ENCODE measurements at places on chromosomes 3 and 15.

DNA sequence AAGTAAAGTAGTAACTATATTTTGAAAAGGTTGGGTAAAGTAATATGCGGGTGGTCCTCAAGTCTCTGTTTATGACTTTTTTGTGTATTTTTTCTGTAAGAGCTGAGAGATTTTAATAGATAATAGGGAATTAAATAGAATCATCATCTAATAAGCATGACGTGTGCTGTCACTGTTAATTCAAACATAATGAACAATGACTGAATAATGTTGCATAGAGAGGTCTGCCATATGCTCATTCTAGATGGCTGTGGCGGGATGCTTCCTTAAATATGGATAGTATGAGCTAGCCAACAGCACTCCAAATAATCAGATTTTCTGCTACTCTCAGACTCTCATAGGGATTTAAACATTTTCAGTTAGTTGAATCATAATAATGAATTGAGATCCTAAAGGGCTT lies 302.8 kb upstream of the RBMS3 start:
- DNase-seq, result no peak

DNA sequence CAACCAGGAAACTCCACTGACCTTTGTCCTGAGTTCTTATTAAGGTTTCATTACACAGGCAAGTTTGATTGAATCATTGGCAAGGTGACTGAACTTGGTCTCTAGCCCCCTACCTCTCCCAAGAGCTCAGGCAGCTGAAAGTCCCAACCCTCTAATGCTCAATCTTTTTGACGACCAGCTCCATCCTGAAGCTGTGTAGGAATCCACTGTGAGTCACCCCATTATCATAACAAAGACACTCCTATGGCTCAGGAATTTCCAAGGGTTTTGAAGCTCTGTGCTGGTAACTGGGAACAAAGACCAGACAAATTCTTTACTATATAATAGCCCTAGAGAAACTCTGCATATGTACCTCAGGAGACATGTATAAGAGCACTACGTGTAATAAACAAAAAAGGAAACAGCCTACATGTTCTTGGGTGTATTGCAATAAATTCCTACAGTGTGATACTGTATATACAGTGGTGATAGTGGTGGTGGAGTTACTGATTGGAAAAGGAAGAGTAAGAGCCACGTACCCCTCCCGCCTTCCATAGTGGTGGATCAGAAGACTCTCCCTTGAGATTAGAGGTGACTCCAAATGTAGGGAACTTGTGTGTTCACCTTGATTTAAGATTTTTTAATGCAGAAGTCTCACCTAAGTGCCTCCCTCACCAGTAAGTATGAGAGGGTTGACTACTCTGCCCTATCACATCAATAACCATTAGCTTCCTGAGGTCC lies 116.6 kb downstream of the ST8SIA2 start:
- DNase-seq, result no peak

DNA sequence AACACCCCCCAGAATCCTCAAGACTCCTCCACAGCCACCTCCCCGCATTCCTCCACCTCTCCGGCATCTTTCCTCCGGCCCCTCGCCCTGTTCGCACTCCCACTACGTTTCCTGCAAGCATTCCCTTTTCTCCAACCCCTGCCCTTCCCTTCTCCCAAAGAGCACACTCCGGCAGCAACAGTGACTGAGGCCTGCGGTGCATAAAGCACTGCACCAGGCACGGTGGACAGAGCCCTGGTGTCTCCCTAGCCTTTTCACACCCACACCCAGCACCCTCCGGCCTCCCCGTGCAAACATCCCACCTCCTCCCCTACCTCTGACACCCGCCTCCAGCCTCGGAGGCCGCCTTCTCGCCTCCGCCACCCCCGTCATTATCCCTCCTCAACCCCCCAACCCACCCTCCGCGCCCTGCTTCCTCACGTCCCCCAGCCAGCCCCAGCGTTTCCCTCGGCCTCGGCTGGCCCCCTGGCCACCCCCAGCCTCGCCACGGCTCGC lies 577 bp downstream of the ZNF148 start:
- DNase-seq, result peak; percentile 20

DNA sequence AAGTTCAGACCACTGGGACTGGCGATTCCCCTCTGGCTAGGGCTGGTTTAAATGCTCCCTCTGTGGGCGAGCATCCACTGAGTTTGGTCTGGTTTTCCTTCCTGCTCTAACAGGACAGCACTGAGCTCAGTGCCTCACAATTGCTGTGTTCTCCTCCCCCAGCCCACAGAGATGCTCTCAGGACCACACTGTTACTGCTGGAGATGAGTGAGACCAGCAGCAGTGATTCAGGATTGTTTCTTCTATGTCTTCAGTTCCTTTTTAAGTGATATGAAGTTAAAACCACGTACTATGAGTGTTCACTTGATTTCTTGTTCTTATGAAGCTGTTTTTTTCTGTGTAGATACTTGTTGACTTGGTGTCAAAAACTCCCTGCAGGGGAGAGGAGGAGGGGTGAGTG lies 180.4 kb upstream of the COL8A1 start:
- DNase-seq, result no peak

- DNase-seq, result no peak
Observed at GRCh38 chr3:72255191-72255590, 470.2 kb upstream of the PROK2 start.

DNA sequence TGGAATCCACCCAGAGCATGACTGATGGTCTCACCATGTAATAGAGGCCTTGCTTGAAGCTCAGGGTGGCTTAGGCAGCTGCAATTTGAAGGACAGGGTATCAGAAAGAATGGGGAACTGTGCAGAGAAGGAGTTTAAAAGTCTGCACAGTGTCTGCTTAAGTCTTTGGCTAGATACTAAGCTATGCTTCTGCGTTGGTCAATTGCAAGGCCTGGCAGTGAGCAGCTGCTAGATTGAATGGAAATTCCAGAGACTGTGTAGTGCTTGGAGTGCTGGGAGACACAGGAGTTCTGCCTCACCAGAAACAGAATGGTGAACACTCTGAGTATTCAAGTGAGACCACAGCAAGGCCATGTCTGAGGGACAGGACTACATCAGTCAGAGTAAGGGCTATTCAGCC lies 17.3 kb upstream of the ATP10A start:
- DNase-seq, result no peak

- DNase-seq, result no peak
Observed at GRCh38 chr3:14320219-14320618, 82.2 kb upstream of the SLC6A6 start.

DNA sequence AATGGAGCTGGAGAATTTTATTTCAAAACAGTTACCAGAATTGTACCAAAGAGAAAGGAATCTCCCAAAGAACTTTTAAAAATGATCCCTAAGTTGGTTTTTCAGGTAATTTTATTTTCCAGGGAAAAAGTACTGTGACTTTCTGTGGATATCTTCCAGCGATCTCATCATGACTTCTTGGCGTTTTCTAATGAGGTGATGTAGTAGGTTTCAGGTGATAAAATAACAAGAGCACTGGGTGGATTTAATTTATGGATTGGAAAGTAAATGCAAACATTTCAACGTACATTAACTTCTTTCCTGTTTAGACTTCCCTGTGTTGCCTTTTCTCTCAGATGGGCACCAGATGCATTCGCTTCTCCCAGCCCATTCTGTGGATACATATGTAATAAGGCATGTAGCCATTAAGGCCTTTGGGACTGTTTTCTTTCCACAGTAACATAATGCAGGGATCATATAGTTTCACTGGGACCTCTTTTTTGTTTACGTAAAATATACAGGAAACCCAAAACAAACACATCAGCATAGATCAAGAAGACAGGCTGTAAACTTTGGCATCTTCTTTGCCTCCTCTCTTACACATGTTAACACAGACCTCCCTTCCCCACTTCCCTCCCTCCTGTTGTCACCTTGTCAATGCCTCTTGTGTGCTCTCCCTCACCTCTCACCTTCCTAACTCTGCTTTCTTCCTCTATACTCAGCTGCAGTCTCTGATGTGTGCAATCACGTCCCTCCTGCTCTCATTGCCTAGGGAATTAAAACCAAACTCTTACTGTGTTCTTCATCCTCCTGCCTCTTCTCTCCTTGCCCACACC lies 13.0 kb downstream of the PHLDB2 start:
- DNase-seq, result no peak

DNA sequence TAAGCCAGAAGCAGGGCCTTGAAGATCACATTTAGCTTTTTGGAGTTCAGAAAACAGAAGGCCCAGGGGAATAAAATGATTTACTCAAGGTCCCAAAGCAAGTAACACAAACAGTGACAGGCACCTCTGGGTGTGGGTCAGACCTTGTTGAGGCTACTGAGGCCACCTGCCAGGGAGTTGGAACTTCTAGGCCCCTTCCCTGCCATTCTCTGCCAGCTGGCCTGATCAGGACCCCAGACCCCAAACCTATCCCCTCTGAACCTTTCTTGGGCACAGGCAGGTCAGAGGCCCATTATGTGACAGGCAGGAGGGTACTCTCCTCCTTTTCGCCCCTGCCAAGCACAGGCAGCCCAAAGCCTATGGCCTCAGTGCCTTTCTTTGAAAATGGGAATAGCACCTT lies 49.4 kb upstream of the ATP2B2 start:
- DNase-seq, result no peak

DNA sequence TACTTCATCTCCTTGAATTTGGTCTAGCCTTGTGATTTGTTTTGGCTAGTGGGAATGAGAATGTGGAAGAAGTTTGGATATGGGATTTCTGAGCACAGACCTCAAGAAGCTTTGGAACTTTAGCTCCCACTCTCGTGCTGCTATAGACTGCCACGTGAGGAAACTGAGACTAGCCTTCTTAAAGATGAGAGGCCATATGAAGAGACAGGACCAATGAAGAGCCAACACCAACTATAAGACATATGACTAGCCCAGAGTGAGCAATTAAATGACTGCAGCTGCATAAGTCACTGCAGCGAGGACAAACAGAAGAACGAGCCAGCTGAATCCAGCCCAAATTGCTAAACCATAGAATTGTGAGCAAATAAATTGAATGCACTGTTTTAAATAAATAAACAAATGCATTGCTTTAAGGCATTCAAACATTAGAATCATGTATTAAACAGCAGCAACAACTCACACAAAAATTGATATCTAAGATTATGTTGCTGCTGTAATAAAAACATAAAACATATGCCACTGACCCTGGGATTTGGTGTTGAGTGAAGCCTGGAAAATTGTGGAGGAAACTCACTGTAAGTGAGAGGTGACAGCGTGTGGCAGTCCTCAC lies 15.7 kb upstream of the CNTN4 start:
- DNase-seq, result no peak

- DNase-seq, result no peak
Observed at GRCh38 chr3:14289590-14290461, 111.2 kb downstream of the LSM3 start.

DNA sequence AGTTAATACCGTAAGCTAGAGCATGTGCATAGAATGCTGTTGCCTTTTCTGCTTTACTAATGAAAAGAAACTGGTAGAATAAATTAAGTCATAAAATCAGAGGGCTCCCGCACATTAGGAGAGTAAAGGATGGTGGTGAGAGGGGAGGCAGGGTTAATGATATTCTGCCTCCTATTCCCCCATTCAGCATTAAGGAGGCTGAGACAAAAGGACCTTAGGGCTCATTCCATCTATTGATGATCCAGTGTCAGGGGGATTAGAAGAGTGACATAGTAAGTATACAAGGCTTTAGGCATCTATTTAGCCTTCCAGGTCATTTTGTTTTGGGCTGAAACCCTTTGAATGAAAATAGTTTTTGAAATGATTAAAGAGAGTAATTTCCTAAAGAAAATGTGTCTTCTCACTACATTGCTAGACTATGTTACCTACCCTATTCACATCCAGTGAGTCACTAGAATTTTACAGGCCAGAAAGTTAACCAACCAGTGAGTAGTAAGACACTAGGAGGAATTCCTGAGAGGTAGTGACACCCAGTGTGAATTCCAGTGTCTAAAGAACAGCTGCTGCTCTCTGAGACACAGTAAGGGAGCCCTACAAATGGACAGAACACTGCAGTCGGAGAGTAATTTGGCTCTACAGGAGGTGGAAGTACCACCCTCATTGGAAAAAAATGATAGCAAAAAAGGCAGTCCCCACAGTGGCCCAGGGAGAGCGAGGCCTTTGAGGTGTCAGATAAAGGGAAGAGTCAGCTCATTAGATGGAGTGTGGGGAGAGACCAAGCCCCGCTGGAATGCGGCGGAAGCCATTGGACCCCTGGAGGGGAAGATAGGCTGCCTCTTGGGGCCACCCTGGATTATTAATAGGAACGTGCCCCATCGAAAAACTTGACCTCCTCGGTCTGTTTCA lies 67.6 kb downstream of the TUSC7 start:
- DNase-seq, result no peak

GRCh38 chr3:114506591-114507300 lies 212.9 kb downstream of the TIGIT start:
- no peak for DNase-seq

DNA sequence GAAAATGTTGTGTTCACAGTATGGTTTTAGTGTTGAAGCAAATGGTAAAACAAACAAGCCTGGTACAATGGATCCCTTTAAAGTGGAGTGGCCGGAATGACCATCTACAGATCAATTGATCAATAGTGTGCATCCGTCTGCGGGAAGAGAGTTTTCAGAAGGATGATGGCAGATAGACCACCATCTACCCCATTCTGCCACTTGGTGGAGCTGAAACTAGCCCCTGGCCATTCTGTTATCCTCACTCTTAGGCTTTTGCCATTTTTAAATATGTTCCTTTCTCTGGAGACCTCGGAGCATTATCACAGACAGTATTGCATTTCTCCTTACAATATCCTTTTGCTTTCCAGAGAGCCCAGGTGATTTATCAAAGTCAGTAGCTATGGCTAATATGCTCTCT lies 258.9 kb upstream of the CFAP20DC start:
- DNase-seq, result no peak

GRCh38 chr3:78580681-78581080 lies 1187.1 kb downstream of the ROBO1 start:
- no peak for DNase-seq

- DNase-seq, result no peak
Observed at GRCh38 chr3:150135287-150135721, 164.6 kb upstream of the PFN2 start.

DNA sequence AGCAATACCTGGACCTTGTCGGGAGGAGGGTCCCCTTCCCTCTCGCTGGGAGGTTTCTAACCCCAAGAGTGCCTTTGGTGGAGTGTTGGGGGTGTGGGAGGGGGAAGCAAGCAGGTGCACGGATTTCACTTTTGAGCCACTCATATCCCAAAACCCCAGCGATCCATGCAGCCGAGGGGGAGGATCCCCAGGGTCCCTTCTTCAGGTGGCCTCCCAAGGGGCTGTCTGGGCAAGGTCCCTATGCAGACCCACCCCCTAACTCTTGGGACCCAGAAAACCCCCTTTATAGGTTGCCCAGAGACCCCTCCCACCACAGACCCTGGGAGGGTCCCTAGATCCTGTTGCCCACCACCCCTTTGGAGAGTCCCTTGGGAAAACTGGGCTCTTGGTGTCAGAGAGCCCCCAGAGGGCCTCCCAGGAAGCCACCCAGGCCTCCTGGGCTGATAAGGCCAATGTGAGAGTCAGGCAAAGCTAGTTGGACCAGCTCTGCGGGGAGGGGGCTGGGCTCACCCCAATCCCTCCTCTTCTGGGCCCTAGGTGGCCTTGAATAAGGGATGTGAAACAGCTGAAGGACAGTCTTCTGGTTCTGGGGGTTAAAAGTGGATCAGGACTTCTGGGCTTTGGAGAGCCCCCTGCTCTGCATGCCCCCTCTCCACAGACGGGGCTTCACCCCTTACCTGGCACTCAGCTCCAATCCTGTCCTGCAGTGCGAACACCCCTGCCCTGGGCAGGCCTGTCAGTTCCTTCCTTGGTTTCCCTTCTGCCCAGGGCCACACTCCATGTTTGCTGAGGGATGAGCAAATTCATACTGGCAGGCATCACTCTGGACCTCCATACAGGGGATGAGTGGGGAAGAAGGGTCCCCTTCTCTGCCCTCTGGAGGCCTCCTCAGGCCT lies 932 bp upstream of the PLCD1 start:
- no peak for DNase-seq
